ENCODE measurements at places on chromosomes 4 and X.

DNA sequence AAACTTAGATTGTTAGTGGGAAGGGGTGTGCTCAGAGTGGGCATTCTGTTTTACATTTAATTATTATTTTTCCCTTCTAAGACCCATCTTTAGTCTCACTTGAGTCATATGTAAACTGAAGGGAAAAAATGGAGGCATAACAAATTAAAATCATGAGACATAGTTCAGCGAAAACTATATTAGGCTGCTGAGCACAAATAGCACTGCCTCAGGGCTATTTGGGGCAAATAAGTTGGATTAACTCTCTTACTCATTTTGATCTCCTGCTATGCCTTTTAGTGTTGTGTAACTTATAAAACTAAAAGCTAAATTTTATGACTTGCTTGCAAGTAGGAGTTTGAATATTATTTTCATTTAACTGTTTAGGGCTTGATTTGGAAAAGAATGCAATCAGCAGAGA lies 1329.2 kb upstream of the PCDH7 start:
- H3K4me1 ChIP-seq: no peaks in the 10 kb centered on the region
- no peaks in the 10 kb centered on the region for H3K27me3 ChIP-seq
- no peak for DNase-seq
- no peak overlapping the region for H3K4me3 ChIP-seq

- H3K36me3 ChIP-seq: no peaks in the 10 kb centered on the region
- peak; percentile 38 for DNase-seq
- no peak overlapping the region for H3K4me3 ChIP-seq
- no peaks in the 10 kb centered on the region for H3K27me3 ChIP-seq
Measured at GRCh38 chr4:101596781-101597552, 193.6 kb upstream of the BANK1 start.

- no peaks in the 10 kb centered on the region for H3K27me3 ChIP-seq
- no peaks in the 10 kb centered on the region for H3K4me1 ChIP-seq
- DNase-seq: no peak
Measured at GRCh38 chr4:131531087-131531486, 1618.0 kb upstream of the PCDH10 start.

DNA sequence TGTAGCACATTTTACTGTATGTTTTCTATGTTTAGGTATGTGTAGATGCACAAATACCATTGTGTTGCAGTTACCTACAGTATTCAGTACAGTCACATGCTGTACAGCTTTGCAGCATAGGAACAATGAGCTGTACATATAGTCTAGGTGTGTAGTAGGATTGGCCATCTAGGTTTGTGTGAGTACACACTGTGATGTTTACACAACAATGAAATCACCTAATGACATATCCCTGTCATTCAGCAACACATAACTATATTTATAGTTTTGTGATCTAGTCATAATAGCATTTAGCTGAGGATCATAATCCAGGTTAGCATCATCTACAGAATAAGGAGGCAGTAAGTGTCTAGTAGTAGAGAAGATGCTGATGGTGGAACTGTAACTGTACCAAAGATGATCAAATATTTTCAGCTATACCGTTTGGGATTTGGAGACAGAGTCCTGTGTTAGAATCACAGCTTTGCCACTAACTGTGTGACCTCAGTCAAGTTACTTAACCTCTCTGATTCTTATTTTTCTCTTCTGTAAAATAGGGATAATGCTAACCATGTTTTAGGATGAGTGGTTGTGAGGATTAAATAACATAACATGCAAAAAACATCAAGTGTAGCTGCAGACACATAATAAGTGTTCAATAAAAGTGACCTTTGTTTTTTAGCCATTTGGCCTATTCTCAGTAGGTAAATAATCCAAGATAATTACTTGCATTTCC lies 73.3 kb downstream of the LIMCH1 start:
- no peaks in the 10 kb centered on the region for H3K27me3 ChIP-seq
- no peak overlapping the region for H3K4me3 ChIP-seq
- H3K4me1 ChIP-seq: no peaks in the 10 kb centered on the region
- no peak for DNase-seq
- H3K27ac ChIP-seq: no peak overlapping the region

DNA sequence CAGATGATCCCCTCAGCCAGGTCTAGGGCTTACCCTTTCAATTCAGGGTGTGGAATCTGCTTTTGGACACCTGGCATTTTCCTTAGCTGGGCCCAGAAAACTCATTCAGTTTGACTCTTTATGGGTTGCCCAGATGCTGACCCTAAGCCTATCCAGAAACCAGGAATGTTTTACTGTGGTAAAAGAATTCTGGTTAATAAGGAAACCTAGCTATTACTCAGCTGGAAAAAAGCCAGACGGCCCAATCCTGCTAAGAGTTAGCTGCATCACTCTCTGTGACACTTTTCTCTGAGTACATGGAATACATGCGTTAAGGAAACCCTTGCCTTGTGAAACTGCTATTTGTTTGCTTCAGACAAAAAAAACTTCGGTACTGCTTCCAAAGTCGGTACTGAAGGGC lies 28.0 kb downstream of the ING2 start:
- peaks cover 36% of the 10 kb centered on the region for H3K27me3 ChIP-seq
- H3K27ac ChIP-seq: no peak overlapping the region
- no peak overlapping the region for H3K4me3 ChIP-seq
- no peaks in the 10 kb centered on the region for H3K36me3 ChIP-seq
- H3K4me1 ChIP-seq: no peaks in the 10 kb centered on the region

DNA sequence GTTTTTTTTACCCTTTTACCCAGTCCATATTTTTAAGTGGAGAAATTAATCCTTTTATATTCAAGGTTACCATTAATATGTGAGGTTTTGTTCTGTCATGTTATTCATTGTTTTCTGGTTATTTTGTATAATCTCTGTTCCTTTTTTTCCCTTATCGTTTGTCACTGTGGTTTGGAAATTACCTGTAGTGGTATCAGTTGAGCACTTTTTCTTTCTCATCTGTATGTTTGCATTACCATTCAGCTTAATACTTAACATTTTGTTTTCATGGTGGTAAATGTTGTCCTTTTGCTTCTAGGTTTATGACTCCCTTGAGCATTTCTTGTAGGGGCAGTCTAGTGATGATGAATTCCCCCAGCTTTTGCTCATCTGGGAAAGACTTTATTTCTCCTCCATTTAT lies 6.6 kb downstream of the ETDC start:
- H3K4me3 ChIP-seq: no peak overlapping the region
- DNase-seq: no peak
- no peaks in the 10 kb centered on the region for H3K4me1 ChIP-seq
- no peaks in the 10 kb centered on the region for H3K36me3 ChIP-seq

GRCh38 chr4:154487145-154487544 lies 4.5 kb downstream of the DCHS2 start:
- H3K4me1 ChIP-seq: peaks cover 8% of the 10 kb centered on the region
- no peak overlapping the region for H3K27ac ChIP-seq
- no peaks in the 10 kb centered on the region for H3K36me3 ChIP-seq
- DNase-seq: no peak
- H3K4me3 ChIP-seq: no peak overlapping the region

DNA sequence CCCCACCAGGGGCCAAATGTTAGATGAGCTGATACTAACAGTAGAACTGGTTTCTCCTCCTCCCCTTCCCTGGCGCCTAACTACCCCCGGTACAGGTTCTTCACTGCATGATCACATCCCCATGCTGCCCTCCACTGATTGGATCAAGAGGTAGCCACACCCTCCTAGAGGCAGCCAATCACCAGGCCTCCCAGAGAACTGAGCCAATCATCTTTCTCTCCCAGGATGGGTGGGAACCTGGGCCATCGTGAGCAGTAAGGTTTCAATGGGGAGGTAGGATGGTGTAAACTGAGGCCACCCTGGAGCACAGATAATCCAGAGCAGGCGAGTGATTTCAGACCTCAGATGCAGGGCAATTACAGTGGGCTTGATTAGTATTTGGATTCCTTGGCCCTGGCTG lies 64.2 kb downstream of the PPP2R2C start:
- no peak overlapping the region for H3K4me3 ChIP-seq
- no peak overlapping the region for H3K27ac ChIP-seq
- peaks cover 2% of the 10 kb centered on the region for H3K4me1 ChIP-seq

- H3K27me3 ChIP-seq: no peaks in the 10 kb centered on the region
- H3K4me1 ChIP-seq: no peaks in the 10 kb centered on the region
- no peaks in the 10 kb centered on the region for H3K36me3 ChIP-seq
- no peak for DNase-seq
- H3K4me3 ChIP-seq: no peak overlapping the region
- H3K27ac ChIP-seq: no peak overlapping the region
Measured at GRCh38 chr4:95107635-95108034, 349.9 kb downstream of the BMPR1B start.
